ENCODE measurements at places on chromosomes 2 and 18. TPM values are rescaled to one million over a fixed set of nuclear protein-coding genes. Genes with fewer than 3 reads are reported as not detected.

UGT1A4 gene
- not detected for total RNA-seq

GRCh38 chr18:62634979-62635630 is 80.2 kb upstream of the PHLPP1 start:
- no peak for DNase-seq

METTL8 gene
- 9.0 TPM for total RNA-seq

DNA sequence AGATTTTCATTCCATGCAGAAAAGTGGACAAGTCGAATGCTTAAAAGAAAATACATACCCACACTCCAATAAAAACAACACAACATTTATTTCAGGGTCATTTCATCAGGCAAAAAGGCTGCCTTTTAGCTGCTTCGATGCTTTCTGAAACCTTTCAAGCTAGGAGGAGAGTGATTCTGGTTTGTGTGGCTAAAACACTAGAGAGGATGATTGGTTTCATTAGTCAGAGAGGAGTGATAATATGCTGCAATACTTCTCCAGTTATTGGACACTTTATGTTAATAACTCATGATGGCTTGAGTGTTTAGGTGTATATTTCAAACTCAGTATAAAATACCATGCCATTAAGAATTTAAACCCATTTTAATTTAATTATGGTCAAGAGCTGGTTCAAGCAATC is 614.0 kb downstream of the SLC4A3 start:
- no peak for DNase-seq

- DNase-seq = no peak
These were observed 20.0 kb upstream of the RNF149 start for GRCh38 chr2:101328474-101329007.
